ENCODE measurements at places on chromosomes 7 and 10.

GRCh38 chr7:101893341-101894082, 76.1 kb downstream of the CUX1 start:
- no peak for DNase-seq

GRCh38 chr10:67107670-67108069, 181.8 kb downstream of the LRRTM3 start:
- DNase-seq = no peak

DNA sequence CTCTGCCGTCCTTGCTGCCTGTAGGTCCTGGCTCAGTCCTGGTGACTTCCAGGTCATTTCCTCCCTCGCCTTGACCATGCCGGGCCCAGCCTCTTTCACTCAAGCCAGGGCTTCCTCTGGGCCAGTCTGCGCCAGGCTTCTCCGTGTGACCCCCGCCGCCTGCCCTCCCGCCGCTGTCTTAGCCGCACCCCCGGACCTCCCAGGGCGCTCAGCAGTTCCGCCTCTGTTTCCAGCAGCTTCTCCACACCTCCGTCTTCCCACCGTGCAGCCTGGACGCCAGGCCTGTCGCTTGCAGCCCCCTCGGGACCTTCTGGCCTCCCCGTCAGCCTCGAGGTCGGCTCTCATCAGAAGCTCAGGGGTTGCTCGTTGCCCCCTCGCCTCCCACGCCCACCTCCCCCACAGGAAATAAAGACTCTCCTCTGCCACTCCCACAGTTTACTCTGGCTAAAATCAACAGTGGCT, 123.0 kb upstream of the FZD8 start:
- DNase-seq = no peak

GRCh38 chr7:80450621-80451308, 61.1 kb downstream of the GNAT3 start:
- DNase-seq = no peak

- no peak for DNase-seq
Measured at GRCh38 chr10:61993711-61994401, 92.4 kb downstream of the ARID5B start.

GRCh38 chr7:4282434-4283223, 399.5 kb upstream of the FOXK1 start:
- DNase-seq = no peak

DNA sequence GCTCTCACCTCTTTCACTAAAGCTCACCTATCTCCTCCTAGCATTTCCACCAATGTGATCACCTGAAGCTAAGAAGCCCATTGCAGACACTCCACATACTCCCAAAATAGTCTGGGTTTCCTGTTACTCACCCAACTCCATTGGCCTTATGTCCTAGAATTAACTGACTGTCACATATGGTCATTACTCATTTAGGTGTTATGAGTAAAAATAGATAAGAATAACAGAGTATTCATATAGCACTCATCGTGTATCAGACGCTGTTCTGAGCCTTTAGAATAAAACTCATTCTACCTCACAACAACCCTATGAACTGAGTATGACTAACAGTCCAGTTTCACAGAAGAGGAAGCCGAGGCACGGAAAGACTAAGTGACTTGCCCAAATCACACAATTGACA, 174.2 kb upstream of the NPVF start:
- no peak for DNase-seq

DNA sequence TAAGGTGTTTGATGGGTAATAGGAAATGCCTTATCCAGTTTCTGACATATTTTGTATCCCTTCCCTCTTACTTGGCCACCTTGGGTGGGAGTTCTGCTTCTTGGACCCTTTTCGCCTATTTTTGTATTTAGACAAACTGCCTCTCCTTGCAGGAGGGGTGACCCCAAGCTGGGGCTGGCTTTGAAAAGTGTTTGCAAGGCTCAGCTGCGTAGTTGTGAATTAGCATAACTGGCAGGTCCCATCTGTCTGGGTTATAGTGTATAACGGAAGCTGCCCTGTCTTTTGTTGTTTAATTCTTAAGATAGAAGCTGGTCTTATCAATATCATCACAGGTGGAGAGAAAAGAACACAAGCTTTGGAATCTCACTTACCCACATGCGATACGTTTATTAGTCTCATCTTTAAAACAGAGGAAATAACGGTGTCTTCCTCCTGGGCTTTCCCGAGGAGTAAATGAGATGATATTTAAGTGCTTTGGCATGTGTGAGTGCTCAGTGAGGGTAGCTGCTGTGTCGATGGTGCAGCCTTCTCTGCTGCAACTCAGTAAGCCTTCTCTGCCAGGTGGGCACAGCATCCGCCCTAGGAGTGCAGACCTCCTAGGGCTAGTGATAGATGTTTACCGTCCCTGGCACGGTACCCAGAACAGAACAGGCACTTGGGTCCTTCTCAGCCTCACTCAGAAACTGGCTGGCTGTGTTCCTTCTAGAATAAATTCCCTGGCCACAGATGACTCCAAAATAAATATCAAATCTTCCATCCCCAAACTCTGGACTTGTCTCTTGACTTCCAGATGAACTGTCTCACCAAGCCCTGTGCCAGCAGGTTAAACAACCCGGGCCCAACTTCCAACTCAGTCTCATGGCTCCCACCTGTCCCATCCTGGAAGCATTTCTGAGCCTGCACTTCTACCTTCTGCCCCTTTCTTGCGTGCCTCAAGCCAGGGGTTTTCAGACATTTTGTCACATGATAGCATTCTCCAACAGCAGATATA, 227.3 kb downstream of the GFRA1 start:
- no peak for DNase-seq

DNA sequence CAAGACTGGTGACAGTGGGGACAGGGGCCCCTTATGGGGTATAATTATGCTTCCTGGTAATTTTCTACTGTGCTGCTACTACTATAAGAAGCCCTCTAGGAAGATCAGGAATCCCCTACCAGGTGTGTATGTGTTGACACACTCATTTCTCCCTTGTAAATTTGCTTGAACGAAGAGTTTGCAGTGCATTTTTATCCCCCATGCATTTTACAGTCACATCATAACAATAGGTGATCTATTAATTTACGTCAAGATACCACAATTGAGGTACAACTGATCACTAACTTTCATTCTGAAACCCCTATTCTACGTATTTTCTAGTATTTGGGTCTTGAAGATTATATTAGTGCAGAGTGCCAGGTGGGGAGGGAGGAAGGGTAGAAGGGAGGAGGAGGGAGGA, 252.2 kb downstream of the NSUN6 start:
- DNase-seq = no peak
